ENCODE measurements at places on chromosomes 2 and 18. TPM values are rescaled to one million over a fixed set of nuclear protein-coding genes. Genes with fewer than 3 reads are reported as not detected.
A peak's percentile ranks its signal among the peaks of the same experiment; 100 is the strongest.

EPHA4 gene
- 25.1 TPM for total RNA-seq

CHRND gene
- total RNA-seq, result not detected

ASXL3 gene
- total RNA-seq, result 0.35 TPM

DNA sequence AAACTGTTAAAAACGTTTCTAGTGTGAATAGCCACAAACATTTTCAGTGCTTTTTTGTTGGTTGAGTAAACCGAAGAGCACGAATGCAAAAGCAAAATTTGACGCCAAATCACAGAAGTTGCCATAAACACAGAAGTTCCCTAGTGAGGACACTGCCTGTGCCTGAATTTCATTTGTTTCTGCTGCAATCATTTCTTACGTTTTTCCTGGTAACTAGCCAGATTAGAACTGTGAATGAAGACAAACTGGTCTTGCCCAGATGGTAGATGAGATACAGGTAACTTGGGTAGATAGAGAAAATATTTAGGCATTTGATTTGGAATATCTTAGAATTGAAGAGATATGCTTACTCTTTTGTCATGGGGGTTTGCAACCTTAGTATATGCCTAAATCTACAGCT, 9.8 kb upstream of the TBR1 start:
- no peak for DNase-seq

DNA sequence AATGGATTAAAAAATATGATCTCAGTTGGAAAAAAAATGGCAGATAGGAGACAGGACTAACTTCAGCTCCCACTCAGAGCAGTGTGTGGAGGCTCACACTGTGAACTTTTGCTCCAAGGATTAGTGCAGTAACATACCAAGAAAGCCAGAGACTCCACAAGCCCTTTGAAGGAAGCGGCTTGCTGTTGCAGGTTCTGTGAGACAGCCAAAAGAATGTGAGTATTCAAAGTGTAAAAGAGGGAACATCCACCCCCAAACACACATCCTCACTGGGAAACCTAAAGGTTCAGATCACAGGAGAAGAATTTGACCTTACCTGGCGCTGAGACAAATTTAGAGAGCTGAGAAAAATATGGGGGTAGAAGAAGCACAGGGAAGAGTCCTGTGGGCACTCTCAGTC, 77.5 kb downstream of the FAM171B start:
- DNase-seq, result no peak

GRCh38 chr2:159128191-159128590, 158.3 kb downstream of the WDSUB1 start:
- DNase-seq, result peak; percentile 15

- no peak for DNase-seq
Measured at GRCh38 chr18:21820811-21821143, 80.2 kb downstream of the MIB1 start.

DNA sequence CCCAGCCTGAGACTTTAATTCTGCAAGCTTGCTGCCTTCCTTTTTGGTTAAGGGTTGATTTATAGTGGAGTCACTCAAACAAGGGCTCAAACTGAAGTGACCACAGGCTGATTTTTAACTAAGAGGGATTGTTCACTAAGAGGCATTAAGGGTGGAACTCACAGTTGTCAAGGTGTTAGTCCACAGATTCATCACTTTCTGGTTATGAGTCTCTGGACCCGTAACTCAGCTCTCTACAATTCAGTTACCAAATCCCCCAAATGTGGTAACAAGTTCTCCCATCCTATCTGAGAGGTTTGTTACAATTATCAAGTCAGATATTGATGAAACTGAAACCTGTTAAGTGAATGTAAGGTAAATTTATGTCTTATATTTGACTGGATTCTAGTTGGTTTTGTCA, 185.9 kb upstream of the KLHL14 start:
- DNase-seq, result no peak

- DNase-seq, result no peak
Measured at GRCh38 chr2:233976690-233977294, 59.6 kb downstream of the TRPM8 start.

Measured in H9 (cell line).